ENCODE measurements at places on chromosomes 5 and 9.
A peak's percentile ranks its signal among the peaks of the same experiment; 100 is the strongest.

DNA sequence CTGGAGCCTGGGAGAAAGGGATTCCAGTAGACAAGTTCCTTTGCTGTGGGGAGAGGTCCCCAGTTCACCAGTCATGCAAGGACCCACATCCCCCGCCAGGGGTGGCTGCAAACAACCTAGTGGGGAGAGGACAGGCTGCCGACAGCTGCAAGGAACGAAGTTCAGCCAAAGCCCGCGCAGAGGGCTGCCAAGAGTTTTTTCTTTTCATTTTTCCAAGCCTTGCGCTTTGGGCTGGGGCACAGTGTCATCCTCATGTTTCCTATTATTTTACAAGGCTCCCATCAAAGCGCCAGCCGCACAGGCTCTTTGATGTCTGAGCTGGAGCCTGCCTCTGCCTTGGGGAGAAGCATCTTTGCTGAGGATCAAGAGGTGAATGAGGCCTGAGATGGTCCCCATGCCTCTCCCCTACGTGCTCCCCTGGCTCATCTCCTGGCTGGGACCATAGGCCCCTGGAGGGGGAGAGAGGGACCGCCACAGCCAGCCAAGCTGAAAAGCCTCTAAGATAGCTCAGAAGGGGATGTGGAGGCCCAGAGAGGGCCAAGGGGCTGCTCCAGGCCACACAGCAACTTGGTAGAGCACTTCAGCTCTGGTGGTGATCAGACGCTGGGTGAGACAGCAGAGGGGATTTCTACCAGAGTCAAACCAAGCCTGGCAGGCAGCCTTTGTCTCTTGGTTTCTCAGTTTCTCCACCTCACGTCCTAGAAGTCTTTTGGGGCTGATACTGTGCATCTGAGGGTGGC, 50.4 kb upstream of the SYNPO start:
- no peak for DNase-seq

DNA sequence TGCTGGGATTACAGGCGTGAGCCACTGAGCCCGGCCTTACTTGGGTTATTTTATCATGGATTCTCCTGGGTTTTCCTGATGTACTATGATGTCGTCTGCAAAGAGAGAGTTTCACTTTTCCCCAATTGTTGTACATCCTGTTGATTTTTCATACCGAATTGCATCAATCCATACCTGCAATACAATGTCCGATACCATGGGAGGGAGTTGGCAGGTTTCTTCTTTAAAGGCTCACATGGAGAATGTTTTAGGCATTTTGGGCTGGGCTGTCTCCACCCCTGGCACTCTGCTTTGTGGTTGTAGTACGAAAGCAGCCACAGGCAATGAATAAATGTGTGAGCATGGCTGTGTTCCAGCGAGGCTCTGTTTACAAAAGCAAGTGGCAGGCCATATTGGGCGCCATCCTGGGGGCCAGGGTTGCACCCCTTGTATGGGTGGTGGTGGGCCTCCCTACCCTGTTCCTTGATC, 35.1 kb upstream of the EXOC3 start:
- DNase-seq, result no peak

GRCh38 chr9:131667576-131667975, 72.3 kb downstream of the RAPGEF1 start:
- peak; percentile 55 for DNase-seq

- no peak for DNase-seq
Observed at GRCh38 chr5:170251462-170251861, 18.7 kb downstream of the C5orf58 start.

GRCh38 chr5:136113606-136114005, 19.0 kb upstream of the SMAD5 start:
- DNase-seq, result no peak

DNA sequence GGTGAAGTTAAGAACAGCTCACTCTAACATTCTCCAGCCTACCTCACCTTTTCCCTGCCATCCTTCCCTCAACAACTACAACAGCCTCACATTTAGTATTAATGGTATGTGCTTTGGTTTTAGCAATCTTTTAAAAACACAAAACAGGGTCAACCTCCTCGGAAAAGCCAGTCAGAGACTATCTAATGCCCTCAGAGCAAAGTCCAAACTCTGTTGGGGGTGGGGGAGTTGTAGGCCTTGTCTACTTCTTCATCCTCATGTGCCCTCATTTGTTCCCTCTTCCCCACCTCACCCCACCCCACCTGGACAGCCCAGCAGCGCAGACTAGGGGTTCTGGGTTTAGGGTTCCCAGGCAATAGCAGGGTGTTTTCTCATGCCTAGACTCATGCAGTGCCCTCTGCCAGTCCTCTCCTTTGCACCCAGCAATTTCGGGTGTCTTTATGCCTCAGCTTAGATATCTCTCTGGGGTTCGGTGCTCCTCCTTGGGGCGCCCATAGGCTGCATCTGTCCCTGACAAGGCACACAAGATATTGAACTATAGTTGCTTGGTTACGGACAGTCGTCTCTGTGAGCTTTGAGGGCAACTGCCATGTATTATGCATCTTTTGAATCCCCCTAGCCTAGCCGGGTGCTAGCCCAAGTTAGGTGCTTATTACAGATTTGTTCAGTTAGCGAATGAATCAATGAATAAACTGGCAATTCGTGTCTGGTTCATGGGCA, 762 bp upstream of the TCOF1 start:
- DNase-seq, result no peak

GRCh38 chr9:2024888-2025782, 10.0 kb downstream of the SMARCA2 start:
- DNase-seq, result no peak
